ENCODE measurements at places on chromosomes 1 and 21.

DNA sequence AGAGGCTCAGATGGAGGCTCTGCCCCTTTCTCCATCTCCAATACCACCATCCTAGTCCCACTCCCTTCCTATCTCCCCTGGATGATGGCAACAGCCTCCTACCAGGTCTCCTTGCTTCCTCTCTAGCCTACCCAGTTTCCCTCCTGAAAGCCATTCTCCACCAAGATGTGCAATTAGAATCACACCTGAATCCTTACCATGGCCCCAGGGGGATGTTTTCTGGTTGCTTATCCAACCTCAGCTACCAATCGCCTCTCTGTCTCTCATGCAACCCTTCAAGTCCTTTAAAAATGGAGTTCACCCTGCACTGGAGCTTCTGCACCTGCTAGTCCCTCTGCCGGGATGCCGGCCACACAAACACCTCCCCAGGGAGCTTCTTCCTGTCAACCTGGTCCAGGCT lies 2.9 kb downstream of the RCAN1 start:
- DNase-seq = no peak

DNA sequence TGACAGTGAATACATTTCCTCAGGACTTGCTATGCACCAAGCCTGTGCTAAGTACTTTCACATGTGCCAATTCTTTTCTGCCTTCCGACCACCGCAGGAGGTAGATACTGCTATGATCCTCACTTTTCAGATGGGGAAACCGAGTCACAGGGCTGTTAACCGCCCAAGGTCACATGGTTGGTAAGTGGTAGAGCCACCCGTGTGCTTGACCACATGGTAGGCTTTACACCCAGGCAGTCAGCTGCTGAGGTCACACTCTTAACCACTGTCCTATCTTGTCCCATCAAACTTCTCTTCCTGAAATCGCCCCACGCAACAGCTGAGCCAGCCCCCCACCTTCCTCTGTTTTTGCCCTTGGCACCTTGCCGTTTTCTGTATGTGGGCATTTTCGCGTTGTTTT lies 31.0 kb upstream of the SDHB start:
- no peak for DNase-seq

DNA sequence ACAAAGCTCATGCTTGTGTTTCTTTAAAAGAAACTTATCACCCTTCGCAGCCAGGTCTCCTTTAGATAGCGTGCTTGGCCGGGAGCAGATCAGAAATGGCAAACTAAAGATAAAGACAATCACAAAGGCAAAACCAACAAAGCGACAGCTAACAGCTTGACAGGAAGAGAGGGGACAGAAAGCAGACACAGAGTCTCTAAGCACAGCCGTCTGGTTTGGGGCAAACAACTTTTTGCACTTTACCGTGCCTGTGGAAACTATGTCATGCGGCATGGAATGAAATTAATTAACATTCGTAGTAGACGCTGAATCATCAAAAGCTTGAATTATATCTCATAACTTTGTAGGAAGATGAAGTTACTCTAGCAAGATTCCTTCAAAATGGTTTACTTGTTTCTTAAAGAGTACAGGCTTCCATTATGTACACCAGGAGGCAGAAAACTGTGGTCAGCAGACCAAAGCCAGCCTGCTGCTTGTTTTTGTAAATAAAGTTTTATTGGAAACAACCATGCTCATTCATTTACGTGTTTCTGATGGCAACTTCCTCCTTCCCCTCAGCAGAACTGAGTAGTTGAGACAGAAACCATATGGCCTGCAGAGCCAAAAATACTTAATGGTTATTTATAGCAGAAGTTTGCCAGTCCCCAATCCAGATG lies 183.2 kb downstream of the KIF26B start:
- DNase-seq = no peak

- DNase-seq = peak; percentile 55
Measured at GRCh38 chr1:9317591-9318417, 25.1 kb downstream of the SPSB1 start.

- no peak for DNase-seq
Measured at GRCh38 chr1:145995148-145995881, 1.1 kb downstream of the TXNIP start.

DNA sequence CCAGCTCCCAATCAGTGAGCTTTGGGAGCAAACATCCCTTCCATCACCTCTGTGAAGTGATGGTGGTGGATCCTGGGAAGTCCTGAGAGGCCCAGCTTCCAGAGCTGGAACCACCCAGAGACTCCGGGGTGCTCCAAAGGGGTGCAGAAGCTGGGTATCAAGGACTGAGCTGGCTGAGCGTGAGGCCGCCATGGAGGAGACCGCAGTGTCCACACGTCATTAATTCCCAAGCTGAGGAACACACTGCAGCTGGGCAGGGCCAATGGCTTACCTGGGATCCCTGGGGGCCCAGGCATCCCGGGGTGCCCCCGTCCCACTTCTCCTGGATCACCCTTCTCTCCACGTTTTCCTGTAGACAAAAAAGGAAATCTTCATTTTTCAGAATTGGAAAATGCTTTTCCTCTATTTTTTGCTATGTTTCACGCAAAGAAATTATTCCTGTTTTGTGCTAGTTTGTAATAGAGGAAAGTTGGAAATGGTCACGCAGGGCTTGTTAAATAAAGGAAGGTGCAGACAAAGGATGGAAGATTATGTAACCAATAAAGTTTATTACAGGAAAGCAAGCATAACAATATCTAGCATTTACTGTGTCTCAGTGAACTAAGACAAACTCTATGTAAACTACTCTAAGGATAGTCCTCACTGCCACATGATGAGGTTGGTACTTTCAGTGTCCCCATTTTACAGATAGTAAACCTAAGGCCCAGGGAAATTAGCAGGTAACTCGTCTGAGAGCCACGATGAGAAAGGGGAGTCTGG lies 15.4 kb downstream of the COL9A2 start:
- DNase-seq = no peak

- DNase-seq = no peak
Measured at GRCh38 chr1:83632906-83633305, 366.0 kb downstream of the TTLL7 start.

DNA sequence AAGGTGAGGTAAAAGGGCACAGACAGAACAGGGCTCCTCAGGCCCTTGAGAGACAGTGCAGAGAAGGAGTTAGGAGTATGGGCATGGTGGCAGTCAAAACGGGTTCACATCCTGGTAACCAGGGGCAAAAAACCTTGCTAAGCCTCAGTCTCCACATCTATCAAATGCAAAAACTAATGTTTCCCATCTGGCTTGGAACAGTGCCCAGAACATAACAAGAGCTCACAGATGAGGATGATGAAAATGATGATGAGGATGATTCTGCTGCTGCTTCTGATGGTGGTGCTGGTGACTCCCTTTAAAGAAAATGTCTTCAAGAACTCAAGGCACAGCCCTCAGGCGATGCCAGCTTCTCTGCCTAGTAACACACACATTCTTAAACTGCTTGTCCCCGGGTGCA lies 24.1 kb downstream of the HHIPL2 start:
- DNase-seq = peak; percentile 31

DNA sequence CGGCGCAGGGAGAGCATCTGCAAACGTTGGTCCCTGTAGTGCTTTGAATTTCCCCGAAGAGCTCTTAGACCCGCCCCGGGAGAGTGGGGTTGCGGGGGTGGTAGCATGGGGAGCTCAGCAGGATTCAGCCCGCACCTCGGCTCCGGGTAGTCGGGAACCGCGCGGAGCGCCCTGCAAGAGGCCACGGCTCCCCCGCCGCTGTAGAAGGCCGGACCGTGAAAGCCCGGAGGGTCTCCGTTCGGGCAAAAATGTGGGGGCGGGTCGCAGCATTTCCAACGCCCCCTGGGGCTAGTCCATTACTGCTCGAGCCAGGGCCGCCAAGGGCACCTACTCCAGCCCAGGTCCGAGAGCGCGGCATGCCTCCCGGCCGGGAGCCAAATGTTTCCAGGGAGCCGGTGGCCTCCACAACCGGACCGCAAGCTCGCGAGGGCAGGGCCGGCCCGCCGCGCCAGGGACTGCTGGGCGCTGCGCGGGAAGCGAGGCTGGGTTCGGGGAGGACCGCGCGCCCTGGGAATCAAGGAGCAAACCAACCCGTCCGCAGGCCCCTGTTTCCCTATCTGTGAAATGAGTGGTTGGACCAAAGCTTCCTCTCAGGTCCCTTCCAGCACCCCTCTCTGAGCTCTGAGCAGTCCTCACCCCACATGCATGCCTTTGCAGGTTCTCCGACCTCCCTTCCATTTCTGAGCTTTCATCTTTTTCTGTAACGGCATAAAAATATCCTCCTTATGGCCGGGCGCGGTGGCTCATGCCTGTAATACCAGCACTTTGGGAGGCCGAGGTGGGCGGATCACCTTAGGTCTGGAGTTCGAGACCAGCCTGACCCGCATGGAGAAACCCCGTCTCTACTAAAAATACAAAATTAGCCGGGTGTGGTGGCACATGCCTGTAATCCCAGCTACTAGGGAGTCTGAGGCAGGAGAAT lies 775 bp upstream of the TMEM63A start:
- peak; percentile 66 for DNase-seq

- DNase-seq = peak; percentile 69
Measured at GRCh38 chr1:1024771-1025699, 5.1 kb downstream of the AGRN start.

- no peak for DNase-seq
Measured at GRCh38 chr1:113185463-113186104, 112.6 kb downstream of the LRIG2 start.

GRCh38 chr1:203628201-203629015 lies 1.8 kb downstream of the ATP2B4 start:
- peak; percentile 76 for DNase-seq

DNA sequence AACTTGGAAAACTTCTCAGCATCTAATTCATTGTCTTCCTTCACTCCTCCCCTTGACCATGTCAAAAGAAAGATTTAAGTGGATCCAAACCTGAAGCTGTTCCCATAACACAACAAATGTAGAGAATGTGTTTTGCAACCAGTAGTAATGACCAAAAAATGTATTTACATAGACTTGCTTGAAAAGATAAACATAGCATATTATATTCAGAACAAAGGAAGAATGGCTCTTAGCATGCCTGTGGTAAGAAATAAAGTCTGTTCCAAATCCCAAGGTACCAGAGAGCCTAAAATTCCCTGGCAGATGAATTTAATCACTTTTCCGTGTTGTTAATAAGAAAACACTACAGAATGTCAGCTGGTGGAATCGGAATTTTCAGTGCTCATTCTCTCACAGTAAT lies 36.8 kb downstream of the FMO3 start:
- peak; percentile 18 for DNase-seq

DNA sequence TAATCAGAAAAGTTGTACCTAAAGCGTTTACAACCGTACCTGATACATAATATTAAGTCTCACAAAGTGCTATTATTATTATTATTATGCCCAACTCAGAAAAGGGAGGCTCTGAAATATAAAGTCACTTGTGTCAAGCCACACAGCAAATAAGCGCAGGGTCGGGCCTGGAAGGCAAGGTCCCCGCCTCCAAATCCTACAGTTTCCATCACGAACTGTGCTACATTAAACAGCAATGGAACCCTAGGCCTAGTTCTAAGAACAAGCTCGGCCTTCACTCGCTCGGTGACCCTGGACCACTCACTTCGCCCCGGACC lies 549 bp downstream of the PARS2 start:
- DNase-seq = no peak

GRCh38 chr1:109659997-109660690 lies 4.2 kb downstream of the GSTM4 start:
- no peak for DNase-seq

GRCh38 chr1:26044971-26045721 lies 772 bp downstream of the SLC30A2 start:
- no peak for DNase-seq

- peak; percentile 82 for DNase-seq
Measured at GRCh38 chr1:178634445-178634844, 90.6 kb upstream of the RALGPS2 start.

GRCh38 chr1:15408890-15409387 lies 749 bp upstream of the EFHD2 start:
- DNase-seq = no peak

- peak; percentile 37 for DNase-seq
Measured at GRCh38 chr1:178262120-178262500, 168.2 kb downstream of the RASAL2 start.

GRCh38 chr1:4121834-4122512 lies 221.9 kb upstream of the C1orf174 start:
- no peak for DNase-seq

DNA sequence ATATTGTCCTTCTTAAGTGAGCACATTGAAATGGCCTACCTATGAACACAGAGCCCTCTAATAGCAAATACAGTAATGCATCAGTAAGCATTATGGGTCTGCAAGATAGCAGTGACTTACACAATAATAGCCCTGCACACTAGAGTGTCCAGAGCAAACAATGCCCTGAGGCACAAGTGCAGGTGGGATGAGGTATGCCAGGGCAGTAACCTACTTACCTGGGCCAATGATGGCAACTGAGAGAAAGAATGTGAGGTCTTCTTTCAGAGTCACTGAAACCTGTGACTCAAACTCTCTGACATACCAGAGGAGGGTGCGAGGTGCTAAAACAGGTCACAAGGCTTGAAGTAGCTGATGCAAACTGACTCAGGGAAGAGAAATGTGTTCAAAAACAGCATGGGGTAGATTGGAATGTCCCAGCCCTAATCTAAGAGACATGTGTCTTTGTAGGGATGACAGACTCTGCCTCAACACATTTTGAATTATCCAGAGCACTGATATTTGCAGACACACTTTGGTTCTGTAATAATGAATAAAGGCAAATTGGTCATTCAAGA lies 168.5 kb upstream of the RUNX1 start:
- DNase-seq = peak; percentile 97

GRCh38 chr1:2260917-2261316 lies 32.8 kb downstream of the SKI start:
- no peak for DNase-seq

DNA sequence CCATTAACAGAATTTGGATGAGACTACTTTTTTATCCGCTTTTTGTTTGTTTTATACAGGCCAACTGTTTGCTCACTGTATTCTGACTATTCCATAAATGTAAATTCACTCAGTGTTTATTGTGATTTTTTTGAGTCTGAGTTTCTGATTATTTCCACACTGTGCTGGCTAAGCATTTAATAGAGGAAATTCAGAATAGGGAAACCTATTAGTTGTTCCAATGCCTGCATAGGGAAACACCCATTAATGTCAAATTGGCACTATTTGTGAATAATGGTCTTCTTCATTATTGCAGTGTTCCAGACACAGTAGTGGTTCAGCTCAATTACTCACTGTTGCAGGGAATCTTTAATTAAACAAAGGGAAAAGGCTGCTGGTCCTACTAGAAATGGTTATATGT lies 174.7 kb upstream of the SGIP1 start:
- no peak for DNase-seq

DNA sequence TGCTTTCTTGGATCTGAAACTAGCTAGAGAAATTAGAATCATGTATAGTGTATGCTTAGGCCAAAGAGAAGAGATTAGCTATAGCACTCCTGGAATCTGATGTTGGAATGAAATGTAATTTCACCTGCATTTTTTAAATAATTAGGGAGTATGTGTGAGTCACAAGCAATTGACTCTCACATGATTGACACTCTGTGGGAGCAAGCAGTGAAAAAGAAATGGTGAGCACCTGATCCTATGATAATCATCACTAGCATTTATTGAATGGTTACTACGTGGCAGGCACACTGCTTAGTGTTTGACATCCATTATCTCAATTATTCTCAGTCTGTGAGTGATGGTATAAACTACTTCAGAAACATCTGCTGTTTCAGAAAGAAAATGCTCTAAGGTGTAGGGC lies 176.6 kb downstream of the NRIP1 start:
- DNase-seq = no peak
